ENCODE measurements at places on chromosomes 3 and 15.

- no peak for DNase-seq
Observed at GRCh38 chr3:98557324-98558010, 25.7 kb downstream of the GPR15 start.

GRCh38 chr15:34651997-34652725, 68.7 kb upstream of the GOLGA8B start:
- DNase-seq = no peak

DNA sequence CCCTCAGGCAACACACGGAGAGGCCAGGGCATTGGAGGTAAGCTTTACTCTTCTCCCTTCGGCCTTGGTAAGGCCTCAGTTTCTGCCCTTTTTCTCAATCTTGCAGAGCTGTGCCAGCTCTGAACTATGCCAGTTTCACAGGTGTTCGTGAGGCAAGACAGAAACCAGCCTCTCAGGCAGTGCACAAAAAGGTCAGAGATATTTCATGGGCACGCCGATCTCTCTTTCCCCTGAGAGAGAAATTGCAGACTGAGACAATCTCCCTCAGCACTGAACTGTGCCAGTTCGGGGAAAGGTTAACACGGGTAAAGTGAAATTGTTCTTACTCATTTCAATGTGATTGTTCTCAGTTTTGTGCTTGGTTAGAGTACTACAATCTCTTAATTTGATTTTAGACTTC, 88.5 kb downstream of the GMNC start:
- no peak for DNase-seq

DNA sequence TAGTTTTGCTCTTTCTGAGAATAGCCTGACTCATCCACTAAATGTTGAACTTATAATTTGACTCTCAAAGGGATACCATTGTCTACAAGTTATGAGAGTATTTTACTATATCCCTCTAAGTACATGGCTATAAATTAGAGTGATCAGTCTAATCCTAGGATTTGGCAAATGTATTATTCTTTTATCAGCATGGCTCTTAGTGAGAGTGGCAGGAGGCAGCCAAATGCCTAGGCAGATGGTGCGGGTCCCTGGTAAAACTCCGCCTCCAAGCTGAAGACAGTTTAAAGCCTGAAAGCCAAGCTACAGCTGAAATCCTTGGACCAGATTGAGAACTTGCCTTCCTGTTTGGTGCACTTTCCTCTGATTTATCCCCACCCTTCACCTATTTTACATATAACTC, 631.8 kb downstream of the SQOR start:
- DNase-seq = no peak

GRCh38 chr15:90829942-90830440, 38.4 kb upstream of the FURIN start:
- DNase-seq = no peak

GRCh38 chr3:141255846-141256261, 24.2 kb downstream of the PXYLP1 start:
- no peak for DNase-seq

Measured in stimulated activated CD8-positive, alpha-beta memory T cell treated with anti-CD3 and anti-CD28 coated beads, Interleukin-12 subunit alpha, Interleukin-12 subunit beta, amount 100 ng/mL, for 1 hour (primary cell).